ENCODE measurements at places on chromosomes 12 and 14.

DNA sequence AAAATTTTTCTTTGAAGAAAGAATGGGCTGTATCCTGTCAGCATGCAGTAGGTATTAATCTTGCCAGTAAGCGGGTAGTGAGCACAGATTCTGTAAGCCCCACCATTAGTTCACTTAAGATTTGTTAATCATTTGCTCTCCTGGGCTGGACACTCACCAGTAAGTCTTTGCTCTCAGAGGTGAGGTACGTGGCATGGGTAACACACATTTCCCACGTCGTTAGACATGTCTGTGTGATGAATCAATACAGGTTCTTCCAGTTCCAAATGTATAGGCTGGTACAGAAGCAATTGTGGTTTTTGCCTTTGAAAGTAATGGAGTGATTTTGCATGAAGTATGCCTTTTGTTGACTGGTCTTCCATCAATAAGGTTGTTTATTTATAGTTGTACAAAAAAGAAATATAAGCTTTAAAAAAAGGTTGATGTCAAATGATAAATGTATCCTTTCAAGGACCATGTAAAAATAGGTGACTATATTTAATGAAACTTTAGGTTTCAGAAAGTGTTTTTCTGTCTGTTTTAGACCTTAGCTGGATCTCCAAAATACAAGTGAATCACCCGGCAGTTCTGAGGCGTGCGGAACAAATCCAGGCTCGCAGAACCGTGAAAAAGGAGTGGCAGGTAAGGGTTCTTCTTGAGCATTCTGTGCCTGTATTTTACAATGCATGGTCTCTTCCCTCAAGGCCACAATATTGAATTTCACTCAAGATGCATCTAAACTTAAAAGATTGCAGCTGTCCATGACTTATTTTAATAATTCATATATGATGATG lies 45.5 kb downstream of the DERA start:
- DNase-seq: no peak

DNA sequence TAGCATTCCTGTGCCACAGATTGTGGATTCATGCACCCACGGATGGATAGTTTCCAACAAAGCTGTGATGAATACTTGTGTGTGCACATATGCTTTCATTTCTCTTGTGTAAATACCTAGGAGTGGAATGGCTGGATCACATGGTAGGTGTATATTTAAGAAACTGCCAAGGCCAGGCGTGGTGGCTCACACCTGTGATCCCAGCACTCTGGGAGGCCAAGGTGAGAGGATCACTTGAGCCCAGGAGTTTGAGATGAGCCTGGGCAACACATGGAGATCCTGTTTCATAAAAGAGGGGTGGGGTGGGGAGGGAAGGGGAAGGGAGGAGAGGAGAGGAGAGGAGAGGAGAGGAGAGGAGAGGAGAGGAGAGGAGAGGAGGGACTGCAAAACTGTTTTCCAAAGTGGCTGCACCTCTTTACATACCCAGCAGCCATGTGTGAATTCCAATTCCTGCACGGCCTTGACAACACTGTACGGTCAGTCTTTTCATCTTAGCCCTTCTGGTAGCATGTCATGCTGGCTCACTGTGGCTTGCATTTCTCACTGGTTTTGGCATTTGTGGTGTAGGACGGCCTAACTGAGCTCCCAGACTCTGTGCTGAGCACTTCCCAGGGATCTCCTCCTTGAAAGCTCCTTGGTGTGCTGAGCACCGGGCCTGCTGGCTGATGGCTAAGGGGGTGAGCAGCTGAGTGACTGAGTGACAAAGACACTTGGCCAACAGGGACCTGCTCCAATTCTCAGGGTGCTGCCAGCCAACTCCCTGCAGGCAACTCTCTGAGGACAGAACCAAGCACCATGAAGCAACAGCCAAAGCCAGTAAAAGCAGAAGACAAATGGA lies 27.9 kb downstream of the SYNE3 start:
- DNase-seq: no peak

- DNase-seq: no peak
Measured at GRCh38 chr14:67566908-67567307, 33.2 kb downstream of the PIGH start.

GRCh38 chr12:126506426-126507182 lies 1441.4 kb downstream of the AACS start:
- DNase-seq: no peak

DNA sequence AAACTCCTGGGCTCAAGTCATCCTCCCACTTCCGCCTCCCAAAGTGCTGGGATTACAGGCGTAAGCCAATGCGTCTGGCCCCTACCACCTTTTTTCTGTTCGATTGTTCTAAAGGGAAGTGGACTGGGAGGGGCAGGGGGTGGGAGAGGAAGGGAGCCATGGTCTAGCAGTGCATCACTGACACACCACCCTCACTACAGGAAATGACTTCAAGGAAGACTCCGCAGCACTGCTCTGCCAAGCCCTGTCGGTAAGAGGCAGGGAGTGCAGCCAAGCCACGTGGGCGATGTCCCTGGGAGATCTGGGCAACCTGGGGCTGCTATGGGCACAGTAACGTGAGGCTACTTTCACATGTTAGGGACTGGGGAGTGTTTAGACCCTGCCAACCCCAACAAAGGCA lies 18.0 kb downstream of the LRRC74A start:
- DNase-seq: peak; percentile 44

DNA sequence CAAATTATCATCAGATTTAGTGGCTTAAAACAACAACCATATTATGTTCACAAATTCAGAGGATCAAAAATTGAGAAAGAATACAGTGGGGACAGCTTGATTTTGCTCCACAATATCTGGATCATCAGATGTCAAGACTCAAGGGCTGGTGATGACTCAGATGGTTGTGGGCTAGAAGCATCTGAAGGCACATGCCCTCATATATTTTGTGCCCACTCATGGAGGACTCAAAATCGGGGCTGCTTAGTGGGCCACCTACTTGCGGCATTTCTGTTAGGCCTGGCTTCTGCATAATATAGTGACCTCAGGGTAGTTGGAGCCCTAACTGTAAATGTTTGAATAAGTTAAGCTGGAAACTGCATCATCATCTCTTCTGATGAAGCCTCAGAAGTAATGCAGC lies 584.5 kb downstream of the SLC16A7 start:
- no peak for DNase-seq

GRCh38 chr14:91021991-91022621 lies 38.3 kb downstream of the RPS6KA5 start:
- no peak for DNase-seq

GRCh38 chr12:116376354-116377193 lies 99.1 kb upstream of the MED13L start:
- no peak for DNase-seq

DNA sequence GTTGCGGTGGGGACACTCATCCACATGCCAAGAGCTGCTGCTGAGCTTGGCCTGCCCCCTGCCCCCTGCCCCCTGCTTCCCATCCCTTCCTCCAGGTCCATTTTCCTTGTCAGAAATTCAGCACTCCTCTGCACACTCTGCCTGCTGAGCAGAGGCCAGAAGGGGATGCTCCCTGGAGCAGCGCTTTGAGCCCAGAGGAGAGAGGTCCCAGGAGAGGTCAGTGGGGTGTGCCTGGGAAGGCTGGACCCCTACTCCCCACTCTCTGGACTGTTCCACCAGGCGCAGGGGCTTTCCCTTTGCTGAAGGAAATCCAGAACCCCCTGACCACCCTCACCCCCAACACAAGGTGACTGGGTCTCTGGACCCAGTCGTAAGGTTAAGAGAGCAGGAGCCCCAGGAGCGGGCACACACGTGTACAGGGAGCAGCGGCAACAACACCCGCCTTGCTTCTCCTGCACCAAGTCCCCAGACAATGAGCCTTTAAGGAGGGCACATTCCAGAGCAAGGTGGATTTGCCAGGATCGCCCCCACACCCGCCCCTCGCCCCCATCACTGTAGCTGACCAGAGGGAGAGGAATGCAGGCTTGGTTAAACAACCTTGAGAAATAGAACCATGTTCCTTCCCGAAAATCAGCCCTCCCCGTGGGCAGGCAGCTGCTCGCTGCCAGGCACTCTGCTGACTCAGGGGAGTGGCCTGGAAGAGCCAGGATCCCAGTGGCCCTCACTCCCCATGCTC lies 30.7 kb downstream of the ISCA2 start:
- no peak for DNase-seq

GRCh38 chr12:33277376-33277775 lies 162.2 kb downstream of the SYT10 start:
- DNase-seq: no peak

GRCh38 chr12:103268831-103269514 lies 226.8 kb downstream of the C12orf42 start:
- DNase-seq: no peak

GRCh38 chr14:37413504-37414003 lies 181.5 kb downstream of the FOXA1 start:
- no peak for DNase-seq

DNA sequence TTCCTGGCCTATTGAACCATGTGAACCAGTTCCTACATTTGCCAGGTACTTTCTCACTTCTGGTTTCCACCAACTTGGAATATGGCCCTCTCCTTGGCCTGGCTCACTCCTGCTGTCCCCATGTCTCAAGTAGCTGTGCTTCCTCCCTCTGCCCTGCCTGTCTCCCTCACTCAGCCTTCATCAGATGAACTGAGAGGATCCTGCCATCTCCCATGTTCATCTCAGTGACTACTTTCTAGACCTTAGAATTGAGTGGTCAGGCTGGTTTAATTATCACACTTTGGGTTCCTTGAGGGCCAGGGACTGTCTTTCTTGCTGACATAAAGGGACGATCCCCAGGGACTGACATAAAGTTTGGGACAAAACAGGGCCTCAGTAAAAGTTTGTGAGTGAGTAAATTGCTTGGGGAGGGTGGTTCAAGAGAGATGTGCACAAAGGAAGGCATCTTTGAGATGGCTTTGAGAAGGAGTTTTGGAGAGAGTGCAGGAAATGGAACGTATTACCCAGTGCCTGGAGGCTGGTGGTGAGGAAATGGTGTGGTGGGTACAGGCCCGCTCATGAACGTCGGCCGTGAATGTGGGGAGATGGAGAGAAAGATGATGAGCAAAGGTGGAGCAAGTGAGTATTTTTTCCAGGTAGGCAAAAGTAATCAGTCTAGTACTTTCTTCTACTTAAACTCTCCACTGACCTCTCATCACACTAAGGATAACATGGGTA lies 20.8 kb downstream of the DYRK2 start:
- no peak for DNase-seq

DNA sequence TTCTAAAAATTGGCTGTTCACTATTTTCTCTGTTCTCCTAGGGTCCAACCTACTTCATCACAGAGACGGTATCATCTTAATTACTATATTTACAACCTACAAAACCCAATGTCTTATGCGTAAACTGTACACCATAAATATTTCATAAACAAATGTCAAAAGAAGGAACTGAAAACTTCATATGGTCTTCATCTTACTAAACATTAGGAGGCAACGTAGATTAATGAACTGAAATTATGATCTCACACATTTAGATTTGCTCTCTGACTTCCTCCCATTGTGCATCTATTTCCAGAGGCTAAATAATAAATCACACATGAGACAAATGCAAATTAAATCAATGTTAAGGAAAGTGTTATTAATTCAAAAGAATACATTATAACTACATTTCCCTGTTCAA lies 1850.6 kb upstream of the SEL1L start:
- no peak for DNase-seq

DNA sequence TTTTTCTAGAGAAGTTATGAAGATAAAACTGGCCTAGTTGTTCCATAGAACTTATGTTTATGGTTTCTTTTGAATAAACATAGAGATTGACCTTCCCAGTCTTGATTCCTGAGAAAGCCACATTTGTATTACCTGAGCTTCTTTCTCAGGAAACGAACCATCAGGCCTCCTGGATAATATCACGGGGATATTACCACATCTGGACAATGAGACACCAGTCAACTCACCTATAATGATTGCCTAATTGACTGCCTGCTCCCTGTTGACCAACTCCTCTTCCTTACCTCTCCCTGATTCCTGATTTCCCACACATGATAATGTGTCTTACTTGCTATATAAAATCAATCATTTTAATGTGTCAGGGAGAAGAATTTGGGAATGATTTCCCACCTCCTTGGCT lies 822.7 kb downstream of the LRFN5 start:
- DNase-seq: no peak

- DNase-seq: no peak
Measured at GRCh38 chr12:121289962-121290361, 6.5 kb downstream of the CAMKK2 start.

GRCh38 chr12:125229878-125230530 lies 164.8 kb downstream of the AACS start:
- no peak for DNase-seq

- DNase-seq: no peak
Measured at GRCh38 chr14:61392297-61392696, 70.9 kb downstream of the PRKCH start.
